LNCaP clone FGC (cell line): ENCODE measurements at places on chromosomes 6 and 20.

DNA sequence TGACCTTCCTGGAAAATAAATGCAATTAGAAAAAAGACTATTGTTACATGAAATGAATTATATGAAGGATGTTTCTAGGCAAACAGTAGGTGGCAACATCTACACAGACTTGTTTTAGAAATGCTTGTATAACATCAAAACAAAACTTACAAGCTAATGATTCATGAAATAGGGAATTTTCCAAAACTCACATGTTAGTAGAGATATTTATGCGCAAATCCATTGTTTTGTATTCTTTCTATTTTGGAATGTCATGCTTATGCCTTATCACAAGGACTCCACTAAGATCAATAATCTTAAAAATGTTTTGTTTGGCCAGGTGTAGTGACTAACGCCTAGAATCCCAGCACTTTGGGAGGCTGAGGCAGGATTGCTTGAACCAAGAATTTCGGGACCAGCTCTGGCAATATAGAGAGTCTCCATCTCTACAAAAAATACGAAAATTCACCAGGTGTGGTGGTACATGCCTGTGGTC lies 32.3 kb upstream of the LGSN start:
- DNase-seq: peak; percentile 37

DNA sequence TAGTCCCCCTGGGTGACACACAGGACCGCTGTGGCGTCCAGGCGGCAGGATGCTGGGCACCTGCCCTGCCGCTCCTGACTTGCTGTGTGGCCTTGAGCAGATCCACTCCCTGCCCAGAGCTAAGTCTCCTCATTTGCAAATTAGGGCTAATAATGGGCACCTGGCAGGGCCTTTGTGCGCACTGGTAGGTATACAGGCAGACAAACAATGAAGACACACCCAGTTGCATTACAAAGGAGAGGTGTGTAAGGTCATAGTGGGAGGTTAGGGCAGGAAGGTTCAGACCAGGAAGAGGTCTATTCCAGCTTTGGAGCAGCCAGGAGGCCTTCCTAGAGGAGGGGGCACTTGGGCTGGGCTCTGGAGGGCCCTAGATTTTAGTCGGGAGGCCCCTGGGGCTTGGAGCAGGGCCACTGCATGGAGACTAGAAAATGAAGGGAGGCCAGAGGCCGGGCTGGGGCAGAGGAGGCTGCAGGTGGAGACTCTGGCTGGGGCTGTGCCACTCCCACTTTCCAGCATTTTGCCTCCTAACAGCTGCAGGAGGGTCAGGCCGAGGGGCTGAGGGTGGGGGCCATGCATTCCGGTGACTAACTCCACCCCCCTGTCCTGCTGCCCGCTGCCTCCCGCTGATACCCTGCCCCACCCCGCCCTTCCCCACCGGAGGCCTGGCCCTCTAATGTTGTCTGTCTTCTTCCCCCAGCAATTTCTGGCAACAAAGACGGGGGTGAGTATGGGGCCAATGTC lies 28.5 kb downstream of the MYH7B start:
- DNase-seq: no peak

- DNase-seq: no peak
Measured at GRCh38 chr20:848193-848592, 14.7 kb downstream of the FAM110A start.

DNA sequence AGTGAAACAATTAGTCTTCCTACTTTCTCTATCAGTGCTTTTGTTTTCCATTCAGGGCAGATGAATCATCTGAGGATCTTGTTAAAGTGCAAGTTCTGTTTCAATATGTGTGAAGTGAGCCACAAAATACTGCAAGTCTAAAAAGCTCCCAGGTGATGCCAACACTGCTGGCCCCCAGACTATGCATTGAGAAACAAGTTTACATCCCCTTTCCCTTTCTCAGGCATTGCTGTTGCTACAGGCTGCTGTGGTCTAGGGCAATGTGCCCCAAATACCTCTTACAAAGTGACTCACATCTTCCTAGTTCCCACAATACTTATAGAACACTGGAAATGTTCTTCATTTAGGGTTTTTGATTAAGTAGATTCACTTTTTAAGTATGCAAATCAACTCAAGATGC lies 31.8 kb downstream of the ABRACL start:
- no peak for DNase-seq

DNA sequence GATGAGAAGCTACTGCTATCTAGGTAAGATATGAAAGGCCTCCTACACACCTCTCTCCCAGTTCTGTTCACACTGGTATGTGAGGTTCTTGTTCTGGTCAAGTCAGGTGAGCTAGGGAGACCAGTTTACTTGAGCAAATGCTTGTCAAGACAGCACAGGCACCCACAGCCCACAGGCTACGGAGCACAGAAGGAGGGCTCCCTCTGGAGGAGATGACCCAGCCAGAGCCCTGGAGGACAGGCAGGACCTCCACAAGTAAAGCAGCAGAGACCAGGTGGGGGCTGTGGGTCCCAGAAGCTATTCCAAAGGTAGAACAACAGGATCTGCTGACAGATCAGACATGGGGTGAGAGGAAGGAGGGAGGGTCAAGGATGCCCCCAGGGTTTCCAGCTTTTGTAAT lies 13.2 kb downstream of the MMP24OS start:
- DNase-seq: no peak

- no peak for DNase-seq
Measured at GRCh38 chr6:143097224-143097795, 36.6 kb downstream of the AIG1 start.

DNA sequence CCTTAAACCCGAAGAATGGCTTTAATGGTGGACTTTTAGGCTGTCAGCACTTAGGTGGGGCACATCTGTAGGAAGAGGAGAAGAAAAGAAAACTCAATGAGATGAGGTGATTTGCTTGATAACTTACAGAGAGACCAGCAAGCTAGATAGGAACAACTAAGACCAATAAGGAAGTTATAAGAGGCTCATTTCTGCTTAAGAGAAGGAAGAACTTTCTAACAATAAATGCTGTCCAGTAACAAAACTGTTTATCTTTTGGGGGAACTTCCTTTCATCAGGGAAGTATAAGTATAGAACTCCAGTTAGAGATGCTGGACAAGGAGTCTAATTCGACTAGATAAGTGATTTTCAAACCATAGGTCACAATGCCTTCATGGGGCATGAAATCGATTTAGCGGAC lies 107.2 kb upstream of the SIRPA start:
- no peak for DNase-seq

DNA sequence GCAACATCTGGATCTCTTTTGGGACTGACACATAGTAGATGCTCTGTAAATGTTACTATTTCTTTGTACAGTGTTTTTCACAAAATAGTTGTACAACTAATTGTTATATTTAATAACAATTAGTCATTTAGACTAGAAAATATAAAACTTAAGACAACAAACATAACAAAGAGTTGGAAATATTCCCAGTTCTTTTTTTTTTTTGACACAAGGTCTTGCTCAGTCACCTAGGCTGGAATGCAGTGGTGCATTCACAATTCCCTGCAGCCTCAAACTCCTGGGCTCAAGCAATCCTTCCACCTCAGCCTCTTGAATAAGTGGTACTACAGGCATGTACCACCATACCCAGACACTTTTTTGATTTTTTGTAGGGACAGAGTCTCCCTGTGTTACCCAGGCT lies 105.8 kb downstream of the UTRN start:
- no peak for DNase-seq

- DNase-seq: no peak
Measured at GRCh38 chr20:49112596-49113274, 66.6 kb downstream of the CSE1L start.

GRCh38 chr6:22601984-22602383 lies 32.6 kb downstream of the HDGFL1 start:
- no peak for DNase-seq

- no peak for DNase-seq
Measured at GRCh38 chr6:36019167-36019566, 5.3 kb downstream of the SLC26A8 start.

DNA sequence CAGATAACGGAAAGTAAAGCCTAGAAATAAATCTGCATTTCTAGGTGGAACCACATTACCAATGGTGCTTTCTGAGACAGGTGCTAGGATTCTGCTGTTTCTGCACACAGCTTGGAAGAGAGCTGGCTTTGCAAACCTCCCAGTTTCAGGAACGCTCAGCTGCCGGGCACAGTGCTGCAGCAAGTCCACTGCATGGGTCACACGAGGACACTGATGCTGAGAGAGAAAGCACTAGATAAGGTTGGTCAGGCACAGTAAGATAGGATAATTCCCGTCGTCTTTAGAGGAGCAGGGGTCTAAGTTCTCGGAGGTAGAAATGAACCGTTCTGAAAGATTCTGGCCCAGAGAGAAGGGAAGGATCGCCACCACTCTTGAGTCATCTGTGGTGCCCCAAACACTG lies 11.0 kb downstream of the UNC93A start:
- no peak for DNase-seq

- no peak for DNase-seq
Measured at GRCh38 chr6:89530982-89531381, 98.0 kb downstream of the ANKRD6 start.

DNA sequence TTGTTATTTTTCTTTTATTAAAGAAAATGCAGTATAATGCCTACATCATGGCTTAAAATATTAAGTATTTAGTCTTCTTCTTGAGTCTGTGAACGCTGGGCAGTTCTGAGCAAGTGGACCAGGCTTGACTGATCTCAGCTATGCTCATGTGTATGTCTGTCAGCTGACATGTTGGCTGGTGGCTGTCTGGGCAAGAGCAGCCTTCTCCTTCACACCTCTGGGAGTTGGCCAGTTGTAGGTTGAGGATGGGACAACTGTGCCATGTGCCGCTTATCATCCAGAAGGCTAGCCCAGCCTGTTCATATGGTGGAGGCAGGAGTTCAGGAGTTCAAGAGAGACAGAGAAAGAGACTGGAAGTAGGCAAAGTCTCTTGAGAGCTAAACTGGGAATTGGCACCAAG lies 175.9 kb downstream of the PLCB4 start:
- no peak for DNase-seq

GRCh38 chr6:36422714-36423100 lies 19.9 kb downstream of the PXT1 start:
- DNase-seq: no peak

DNA sequence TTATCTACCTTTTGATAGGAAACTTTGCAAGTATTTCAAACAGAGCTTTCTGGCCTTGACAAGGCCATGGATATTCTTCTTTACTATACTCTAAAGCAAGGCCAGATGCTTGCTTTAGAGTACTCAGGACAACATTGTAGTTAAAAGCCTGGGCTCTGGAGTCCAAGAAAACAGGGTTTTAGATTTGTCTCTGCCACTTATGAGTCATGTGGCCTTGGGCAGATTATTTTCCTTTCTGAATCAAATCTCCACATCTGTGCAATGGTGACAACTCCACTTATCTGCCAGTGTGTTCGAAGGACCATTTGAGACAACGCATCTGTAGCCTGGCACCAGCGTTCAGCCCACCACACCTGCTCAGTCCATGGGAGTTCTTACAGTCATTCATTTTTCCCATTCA lies 265.9 kb upstream of the RIN2 start:
- DNase-seq: no peak

GRCh38 chr6:56837322-56837894 lies 117.5 kb upstream of the BEND6 start:
- no peak for DNase-seq
